ENCODE measurements at places on chromosomes 6 and 20. TPM values are rescaled to one million over a fixed set of nuclear protein-coding genes. Genes with fewer than 3 reads are reported as not detected.

Gene RAET1E
- total RNA-seq, result not detected

Gene TNFAIP3
- total RNA-seq, result 3.0 TPM

Gene CEP85L
- 29.4 TPM for total RNA-seq

Gene TP53TG5
- not detected for total RNA-seq

Gene OVOL2
- total RNA-seq, result not detected

Gene DEFB132
- total RNA-seq, result not detected

Gene TLDC2
- 0.49 TPM for total RNA-seq

Gene ARMC12
- 0.16 TPM for total RNA-seq

Gene CRISP2
- not detected for total RNA-seq

Gene STMN3
- total RNA-seq, result 10.0 TPM

Gene TEAD3
- 16.0 TPM for total RNA-seq

Gene NHSL1
- 18.5 TPM for total RNA-seq

Gene BTNL2
- total RNA-seq, result not detected

Gene FOXC1
- total RNA-seq, result 2.3 TPM

Measured in hair follicle dermal papilla cell (primary cell).